ENCODE measurements at places on chromosomes 2 and 18.

- DNase-seq: no peak
Observed at GRCh38 chr2:126771501-126772195, 115.7 kb downstream of the GYPC start.

DNA sequence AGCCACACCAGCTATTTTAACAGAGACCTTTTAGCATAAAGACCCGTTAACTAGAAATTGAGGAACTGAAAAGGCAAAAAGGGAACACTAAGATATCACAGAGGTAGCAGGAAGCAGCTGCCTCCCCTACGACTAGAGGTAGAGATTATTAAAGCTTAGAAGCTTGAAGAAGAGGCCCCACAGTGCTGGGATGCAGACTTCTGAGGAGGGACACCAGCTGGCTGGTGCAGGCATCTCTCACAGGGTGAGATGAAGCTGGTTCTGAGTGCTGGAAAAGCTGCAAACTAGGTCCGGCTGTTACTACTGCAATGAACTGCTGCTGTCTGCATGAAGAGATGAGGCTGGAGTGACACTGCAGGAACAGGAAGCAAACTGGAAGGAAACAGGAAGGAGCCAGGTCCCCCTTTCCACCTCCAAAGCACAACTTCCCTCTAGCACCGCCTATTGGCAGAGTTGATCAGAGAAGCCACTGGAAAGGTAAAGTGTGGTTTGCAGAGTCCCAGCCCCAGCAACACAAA, 61.2 kb upstream of the MRPS9 start:
- DNase-seq: peak; percentile 12

GRCh38 chr2:228658998-228659397, 477.5 kb upstream of the SPHKAP start:
- DNase-seq: no peak

DNA sequence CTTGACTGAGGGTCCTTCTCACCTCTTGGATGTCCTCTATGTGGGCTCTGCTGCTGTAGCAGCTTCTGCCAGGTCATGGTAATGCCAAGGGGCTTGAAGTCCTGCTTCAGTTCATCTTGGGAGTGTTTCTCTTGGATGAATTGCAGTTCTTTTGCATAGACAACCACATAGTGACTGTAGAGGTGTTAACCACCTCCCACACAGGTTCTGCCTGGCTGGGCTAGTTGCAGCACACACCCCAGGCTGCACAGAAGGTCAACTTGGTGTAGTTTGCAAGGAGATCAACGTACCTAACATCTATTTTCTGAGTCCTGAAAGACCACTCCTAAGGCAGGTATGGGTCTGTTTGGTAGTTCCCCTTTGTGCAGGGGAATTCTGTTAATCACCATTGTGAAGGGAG, 108.1 kb downstream of the ADCYAP1 start:
- no peak for DNase-seq

GRCh38 chr2:122851972-122852531, 1096.6 kb downstream of the TSN start:
- DNase-seq: no peak

GRCh38 chr2:237602409-237602808, 11.9 kb upstream of the RAB17 start:
- no peak for DNase-seq

GRCh38 chr2:44840503-44840850, 101.0 kb upstream of the SIX3 start:
- DNase-seq: no peak

DNA sequence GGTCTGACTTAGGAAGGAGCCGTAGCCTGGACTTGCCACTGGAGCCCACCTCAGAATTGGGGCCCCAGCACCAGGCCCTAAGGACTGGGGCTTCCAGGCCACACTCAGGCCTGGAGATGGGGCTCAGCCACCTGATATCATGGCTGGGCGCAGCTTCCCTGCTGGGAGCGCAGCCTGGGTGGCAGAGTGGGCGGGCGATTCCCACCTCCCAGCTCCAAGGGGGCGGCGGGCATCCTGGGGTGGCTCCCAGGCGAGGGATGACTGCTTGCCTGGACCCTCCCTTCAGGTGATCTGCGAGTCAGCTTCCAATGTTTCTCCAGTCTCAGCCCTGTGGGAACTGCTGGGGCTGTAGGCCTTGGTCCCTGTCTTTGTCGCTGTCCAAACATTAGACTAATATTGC, 20.1 kb downstream of the GPR35 start:
- no peak for DNase-seq

DNA sequence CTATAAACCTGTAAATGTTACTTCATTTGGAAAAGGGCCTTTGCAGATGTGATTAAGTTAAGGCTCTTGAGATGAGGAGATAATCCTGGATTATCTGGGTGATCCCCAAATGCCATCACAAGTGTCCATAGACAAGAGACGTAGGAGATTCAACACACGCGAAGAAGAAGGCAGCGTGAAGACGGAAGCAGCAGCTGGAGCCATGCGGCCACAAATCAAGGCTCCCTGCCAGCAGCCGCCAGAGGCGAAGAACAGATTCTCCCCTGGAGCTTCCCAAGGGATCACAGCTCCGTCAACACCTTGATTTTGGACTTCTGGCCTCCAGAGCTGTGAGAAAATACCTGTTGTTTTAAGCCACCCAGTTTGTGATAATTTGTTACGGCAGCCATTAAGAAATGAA, 11.0 kb upstream of the VAPA start:
- DNase-seq: no peak

DNA sequence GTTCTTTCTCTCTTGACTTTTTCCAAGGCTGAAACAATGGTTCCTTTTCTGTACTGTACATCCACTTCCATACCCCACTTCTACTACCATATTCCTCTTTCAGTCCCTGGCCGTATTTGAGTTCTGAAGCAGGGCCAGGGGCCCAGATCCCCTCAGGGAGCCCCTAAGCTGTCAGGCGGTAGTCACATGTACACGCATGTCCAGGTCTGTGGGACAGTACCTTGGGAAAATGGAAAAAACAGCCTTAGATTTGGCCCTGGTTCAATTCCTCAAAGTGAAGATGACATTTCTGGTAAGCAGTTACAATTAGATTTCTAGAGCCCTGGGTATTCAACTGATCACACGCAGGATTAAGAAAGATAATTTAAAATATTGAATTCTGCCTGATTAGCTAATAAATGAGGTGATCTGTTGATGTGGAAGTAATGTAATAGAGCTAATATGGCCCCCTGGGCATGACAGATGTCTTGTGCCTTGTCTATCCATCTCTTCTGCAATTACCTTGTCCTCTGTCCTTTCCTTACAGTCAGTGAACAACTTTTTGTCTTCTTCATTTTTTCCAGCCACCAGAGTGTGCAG, 44.4 kb downstream of the MRPL33 start:
- DNase-seq: no peak

DNA sequence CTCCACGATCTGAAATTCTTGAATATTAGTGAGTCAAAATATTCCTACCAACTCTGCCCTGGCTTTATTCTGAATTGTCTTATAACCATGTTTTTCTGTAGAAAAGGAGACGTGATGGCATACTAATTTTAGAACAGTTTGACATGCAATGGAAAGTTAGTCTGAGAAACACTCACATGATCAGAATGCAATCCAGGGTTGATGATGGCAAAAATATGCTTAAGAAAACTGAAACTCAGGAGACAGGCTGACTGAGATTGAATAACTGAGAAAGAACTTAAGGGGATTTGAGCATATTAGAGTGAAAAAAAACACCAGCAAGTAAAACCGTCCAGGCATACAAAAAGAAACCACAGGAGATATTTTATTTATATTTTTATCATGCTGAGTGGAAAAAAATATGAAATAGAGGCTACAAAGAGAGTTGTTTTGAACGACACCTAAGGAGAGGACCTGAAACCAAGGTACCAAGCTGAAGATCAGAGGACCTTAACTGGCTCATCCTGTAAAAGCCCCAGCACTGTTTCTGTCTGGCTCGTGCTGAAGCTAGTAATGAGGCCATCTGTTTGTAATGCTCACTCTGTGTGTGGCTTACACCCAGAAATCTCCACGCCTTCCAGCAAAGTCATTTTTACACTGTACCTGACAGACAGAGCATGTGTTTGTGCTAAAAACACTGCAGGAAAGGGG, 437.2 kb upstream of the PKDCC start:
- DNase-seq: no peak

DNA sequence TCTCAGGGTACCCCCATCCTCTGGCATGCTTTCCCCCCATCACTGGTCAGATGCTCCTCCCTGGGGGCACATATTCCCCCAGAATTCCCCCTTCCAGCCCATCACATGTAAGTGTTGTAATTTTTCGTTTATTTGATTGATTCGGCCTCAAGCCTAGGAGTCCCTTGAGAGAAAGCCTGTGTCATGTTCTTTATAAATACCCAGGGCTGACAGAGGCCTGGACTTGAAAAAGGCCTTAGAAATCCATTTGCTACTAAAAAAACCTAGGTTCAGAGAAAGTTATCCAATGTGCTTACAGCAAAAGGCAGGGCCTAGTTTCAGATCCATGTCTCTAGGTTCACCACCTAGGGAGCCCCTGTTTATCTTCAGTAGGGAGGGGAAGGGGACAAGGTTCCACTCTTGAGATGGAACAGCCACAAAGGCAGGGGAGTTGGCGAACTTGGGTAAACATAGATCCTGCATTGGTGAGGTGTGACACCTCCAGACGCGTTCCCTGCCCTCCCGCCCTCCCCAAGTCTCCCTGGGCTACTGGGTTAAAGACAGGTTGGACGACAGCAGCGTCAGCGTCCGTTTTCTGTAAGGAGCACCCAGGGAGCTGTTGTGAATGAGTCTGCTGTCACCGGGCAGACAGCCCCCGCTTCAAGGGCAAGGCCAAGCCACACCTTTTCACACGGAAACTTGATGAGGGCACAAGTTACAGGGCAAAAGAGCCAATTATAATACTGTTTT, 147.8 kb downstream of the EN1 start:
- DNase-seq: no peak

GRCh38 chr2:211928201-211928600, 610.4 kb downstream of the ERBB4 start:
- no peak for DNase-seq

GRCh38 chr2:239273280-239274234, 127.3 kb downstream of the HDAC4 start:
- no peak for DNase-seq

DNA sequence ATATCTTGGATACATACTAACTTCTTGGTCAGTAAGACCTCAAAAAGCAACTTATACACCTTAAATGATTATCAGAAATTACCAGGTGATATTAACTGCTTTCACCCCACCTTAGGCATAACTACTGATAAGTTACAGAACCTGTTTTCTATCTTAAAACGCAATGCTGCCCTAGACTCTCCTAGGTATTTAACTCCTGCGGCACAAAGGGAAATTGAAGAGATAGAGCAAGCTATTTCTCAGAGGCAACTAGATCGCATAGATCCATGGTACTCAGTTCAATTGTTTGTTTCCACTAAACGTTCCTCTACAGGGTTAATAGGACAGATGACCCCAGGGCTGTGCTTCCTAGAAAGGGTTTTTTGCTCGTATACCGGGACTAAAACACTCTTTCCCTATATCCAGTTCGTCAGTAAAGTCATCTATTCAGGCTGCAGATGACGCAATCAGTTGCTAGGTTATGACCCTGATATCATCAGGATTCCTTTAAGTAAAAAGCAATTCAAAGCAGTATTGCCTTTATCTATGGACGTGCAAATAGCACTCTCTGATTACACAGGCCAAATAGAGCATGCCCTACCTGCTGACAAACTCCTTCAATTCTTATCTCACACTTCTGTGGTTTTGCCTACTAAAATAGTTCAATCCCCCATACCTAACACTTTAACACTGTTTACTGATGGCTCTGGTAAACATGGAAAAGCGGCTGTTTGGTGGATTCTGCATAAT, 62.3 kb upstream of the MYO3B start:
- no peak for DNase-seq

- no peak for DNase-seq
Observed at GRCh38 chr2:132811148-132811915, 141.3 kb upstream of the LYPD1 start.

- no peak for DNase-seq
Observed at GRCh38 chr2:105643405-105644173, 101.1 kb upstream of the NCK2 start.

DNA sequence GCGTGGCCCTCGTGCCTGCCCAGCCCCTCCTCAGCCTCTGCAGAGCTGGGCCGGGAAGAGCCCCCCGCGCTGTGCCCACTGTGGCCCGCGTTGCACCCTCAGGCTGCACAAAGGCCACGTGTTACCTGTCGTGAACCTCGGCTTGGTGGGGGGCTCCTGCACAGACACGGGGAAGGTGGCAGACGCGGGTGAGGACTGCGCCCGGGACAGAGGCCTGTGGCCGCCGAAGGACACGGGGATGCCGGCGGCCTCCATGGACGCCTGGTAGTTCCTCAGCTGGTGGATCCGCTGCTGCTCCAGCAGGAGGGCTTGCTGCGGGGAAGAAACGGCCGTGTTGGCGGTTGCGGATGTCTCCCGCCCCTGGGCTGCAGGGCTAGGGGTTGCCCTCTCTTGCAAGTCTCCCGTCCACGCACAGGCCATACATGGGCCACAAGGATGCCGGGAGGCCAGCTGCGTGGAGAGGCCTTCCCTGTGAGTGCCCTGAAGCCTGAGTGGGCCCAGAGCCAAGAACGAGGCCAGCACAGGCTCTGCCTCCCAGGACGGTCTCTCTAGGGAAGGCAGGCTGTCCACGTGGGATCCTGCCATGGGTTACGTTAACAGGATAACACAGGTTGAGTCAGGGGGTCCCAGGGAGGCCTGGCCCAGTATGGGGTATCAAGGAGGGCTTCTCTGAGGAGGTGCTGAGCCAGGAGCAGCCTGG, 263.7 kb downstream of the TWIST2 start:
- DNase-seq: no peak

GRCh38 chr2:202112041-202112440, 39.0 kb downstream of the KIAA2012 start:
- DNase-seq: no peak

- no peak for DNase-seq
Observed at GRCh38 chr2:4134551-4135550, 431.5 kb downstream of the DCDC2C start.

DNA sequence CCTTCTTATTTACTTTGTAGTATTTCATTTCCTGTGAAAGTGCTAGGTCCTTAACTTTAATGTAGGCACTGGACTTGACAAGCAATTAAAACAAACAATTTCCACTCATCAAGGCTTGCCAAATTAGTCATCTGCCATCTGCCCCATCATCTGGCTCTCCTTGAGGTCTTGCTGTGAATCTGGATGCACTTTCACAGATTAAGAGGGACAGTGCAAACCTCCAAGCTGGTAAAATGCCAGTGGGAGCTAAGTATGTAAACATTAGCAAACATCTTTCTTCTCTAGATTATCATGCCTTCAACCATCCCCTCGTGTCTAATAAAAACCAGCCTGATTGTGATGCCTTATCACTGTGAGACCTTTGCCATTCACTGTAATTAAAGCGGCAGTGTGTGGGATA, 402.9 kb downstream of the ERBB4 start:
- no peak for DNase-seq

DNA sequence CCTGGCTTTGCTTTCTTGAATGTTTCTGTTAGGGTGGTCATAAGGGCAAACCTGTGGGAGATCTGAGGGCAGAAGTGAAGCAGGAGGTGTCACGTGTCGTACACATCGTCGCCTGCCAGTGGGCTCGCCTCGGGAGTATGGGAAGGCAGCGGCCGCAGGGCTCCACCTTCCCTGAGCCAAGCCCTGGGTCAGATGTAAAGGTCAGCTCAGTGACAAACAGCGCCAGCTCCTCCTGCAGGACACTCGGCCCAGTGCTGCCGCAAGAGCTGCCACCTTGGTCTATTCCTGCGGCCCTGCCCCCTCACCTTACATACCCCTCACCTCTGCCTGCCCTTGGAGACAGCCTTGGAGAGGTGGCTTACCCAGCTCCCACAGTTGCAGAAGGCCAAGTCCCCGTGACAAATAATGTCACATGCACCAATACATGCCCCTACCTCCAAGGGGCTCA, 64.2 kb downstream of the PSMG2 start:
- DNase-seq: no peak

- no peak for DNase-seq
Observed at GRCh38 chr18:40249390-40250080, 1705.5 kb upstream of the PIK3C3 start.

Measured in H54 (cell line).